ENCODE measurements at places on chromosomes 1 and 21.

GRCh38 chr1:94117259-94117851 lies 3.6 kb downstream of the ABCA4 start:
- H3K27ac ChIP-seq, result no peak overlapping the region
- peaks cover 60% of the 10 kb centered on the region for H3K4me1 ChIP-seq
- no peak for DNase-seq
- peaks cover 24% of the 10 kb centered on the region for H3K27me3 ChIP-seq

DNA sequence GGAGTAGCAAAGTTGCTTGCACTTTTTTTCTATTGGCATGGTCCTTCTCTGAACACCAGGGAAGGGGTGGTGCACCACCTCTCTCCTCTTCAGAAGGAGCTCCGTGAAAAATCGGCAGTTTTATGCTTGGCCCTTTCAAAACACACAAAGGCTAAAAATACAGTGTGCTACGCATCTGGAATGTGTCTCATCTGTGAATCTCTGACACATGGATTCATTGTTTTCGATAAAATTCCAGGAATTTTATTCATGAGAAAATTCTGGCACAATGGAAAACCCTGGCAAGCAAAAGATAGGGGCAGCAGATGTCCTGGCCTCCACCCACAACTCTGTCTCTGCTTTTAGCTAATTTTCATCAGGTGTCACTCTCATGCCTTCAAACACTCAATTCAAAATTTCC lies 42.9 kb downstream of the ERG start:
- H3K4me1 ChIP-seq, result no peaks in the 10 kb centered on the region
- H3K27ac ChIP-seq, result no peak overlapping the region
- H3K36me3 ChIP-seq, result no peaks in the 10 kb centered on the region
- no peak for DNase-seq
- peaks cover 54% of the 10 kb centered on the region for H3K27me3 ChIP-seq
- no peak overlapping the region for H3K4me3 ChIP-seq

- no peak for DNase-seq
- H3K36me3 ChIP-seq, result no peaks in the 10 kb centered on the region
- H3K4me3 ChIP-seq, result no peak overlapping the region
- H3K27me3 ChIP-seq, result no peaks in the 10 kb centered on the region
- H3K4me1 ChIP-seq, result peaks cover 13% of the 10 kb centered on the region
Observed at GRCh38 chr1:67588178-67588855, 96.7 kb upstream of the GADD45A start.

GRCh38 chr1:21865943-21866706 lies 54.1 kb downstream of the LDLRAD2 start:
- H3K36me3 ChIP-seq, result no peaks in the 10 kb centered on the region
- H3K27ac ChIP-seq, result no peak overlapping the region
- H3K4me3 ChIP-seq, result no peak overlapping the region
- peaks cover 10% of the 10 kb centered on the region for H3K4me1 ChIP-seq
- peak; percentile 28 for DNase-seq

All from neural progenitor cell (in vitro differentiated cells).